Sigmoid colon (tissue), 7 donors: ENCODE measurements at places on chromosomes 5 and 9. TPM values are rescaled to one million over a fixed set of nuclear protein-coding genes. Genes with fewer than 3 reads are reported as not detected.

DNA sequence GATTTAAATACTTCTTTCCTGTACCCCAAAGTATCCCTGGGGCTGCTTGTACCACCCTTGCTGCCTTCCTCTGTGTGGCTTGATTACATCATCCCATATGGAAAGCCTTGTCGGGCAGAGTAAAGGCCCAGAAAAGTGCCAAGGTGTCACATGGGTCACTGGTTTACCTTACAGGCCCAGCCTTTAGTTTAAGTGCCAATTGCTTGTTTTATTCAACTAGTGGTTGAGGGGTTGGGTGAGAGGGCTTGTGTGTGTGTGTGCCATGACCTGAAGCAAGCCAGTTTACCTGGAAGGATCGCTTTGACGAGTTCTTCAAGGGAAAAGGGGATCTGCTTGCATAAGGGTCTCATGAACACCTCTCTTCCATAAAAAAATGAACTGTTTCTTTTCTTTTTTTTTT is 7.8 kb upstream of the HSPA9 start:
- no peak for DNase-seq

GRCh38 chr9:125262294-125262991 is 817 bp downstream of the GAPVD1 start:
- DNase-seq: no peak

DNA sequence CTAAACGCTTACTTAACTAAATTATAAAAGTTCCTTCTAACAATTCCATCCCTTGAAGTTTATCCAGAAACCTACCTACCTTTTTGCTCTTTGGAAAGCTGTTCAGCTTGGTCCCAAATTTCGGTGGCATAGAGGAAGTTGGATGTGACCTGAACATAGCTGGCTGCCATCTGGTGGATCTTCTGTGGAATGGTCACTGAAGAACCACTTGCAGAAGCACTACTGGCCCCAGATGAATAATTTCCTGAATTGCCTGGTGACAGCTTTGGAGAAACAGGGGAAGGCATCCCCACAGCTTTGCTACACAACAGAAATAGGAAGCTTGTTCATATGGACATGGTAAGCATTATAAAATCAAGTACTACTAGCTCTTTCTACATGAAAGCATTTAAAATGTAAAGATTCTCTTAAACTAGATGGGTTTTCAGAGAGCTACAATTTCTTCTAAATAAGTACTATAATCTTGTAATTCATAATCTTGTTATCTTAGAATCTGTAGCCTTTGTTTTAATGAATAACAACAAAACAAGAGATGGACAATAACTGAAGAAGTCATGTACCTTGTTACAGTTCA is 9.9 kb downstream of the LEAP2 start:
- peak; percentile 74 for DNase-seq

GRCh38 chr9:121604242-121604641 is 47.2 kb upstream of the DAB2IP start:
- DNase-seq: peak; percentile 80

- peak; percentile 91 for DNase-seq
Observed at GRCh38 chr9:89606049-89606623, 1.3 kb downstream of the GADD45G start.

- DNase-seq: peak; percentile 28
Observed at GRCh38 chr9:132748450-132748849, 78.2 kb downstream of the GTF3C4 start.

DNA sequence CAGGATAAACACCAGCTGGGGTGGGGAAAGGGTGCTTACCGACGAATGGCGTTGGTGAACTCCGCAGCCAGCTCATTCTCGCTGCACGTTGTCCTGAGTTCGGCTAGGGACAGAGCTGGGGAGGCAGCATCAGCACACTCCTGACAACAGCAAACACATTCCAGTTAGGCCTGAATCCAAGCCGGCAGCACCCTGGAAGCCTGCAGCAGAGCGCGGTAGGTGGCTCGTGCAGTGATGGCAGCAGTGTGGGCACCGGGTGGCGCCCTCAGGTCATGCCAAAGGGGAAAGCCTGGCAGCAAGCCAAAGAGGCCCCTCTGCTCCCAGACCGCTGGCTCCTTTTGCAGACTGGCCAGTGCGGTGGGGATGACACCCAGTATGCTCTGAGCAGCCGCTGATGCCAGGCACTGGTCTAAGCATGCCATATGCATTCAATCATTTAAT is 66.9 kb downstream of the DCP2 start:
- DNase-seq: no peak

- no peak for DNase-seq
Observed at GRCh38 chr9:9498846-9499245, 1114.0 kb downstream of the PTPRD start.

- no peak for DNase-seq
Observed at GRCh38 chr5:33423018-33423630, 17.6 kb upstream of the TARS1 start.

DNA sequence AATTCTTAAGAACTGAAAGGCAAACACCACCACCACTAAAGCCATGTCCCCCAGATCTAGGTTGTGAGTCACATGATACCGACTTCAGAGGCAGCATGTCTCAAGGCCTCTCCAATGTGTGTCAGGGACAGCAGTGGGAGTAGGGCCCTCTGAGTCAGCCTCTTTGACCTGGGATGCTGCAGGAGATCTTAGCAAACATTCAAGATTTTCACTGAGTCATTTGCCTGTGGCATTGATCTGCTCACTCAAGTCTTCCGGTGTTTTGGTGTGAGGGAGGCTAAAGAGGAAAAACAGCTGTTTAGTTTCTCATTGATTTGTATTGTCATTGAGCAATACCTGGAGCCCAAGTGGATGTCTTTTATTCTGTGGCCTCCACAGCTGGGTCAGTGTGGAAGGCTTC is 36.1 kb downstream of the TMC1 start:
- DNase-seq: peak; percentile 78

DNA sequence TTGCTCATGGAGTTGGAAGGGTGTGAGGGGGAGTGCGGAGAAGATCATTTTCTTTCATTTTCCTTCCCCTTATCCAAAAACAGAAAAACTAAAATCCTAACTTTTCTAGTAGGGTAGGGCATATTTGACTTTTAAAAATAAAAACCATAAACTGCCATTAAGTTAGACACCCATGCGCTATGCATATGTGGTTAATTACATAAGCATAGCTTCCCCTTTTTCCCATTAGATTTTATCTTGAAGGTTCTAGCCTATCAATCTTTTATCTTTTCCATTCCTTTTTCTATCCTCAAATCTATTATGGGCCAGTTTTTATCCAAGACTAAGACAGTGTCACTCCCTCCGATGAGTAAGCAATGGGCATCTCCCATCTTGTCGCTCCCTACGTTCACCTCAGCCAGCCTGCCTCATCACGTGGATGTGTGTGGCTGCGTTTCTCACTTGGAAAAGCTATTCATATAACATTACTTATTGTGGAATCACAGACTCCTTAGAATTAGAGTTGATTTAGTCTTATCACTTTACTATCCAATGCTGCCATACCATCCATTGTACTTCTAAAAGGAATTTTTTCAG is 49.2 kb downstream of the PCSK5 start:
- no peak for DNase-seq

DNA sequence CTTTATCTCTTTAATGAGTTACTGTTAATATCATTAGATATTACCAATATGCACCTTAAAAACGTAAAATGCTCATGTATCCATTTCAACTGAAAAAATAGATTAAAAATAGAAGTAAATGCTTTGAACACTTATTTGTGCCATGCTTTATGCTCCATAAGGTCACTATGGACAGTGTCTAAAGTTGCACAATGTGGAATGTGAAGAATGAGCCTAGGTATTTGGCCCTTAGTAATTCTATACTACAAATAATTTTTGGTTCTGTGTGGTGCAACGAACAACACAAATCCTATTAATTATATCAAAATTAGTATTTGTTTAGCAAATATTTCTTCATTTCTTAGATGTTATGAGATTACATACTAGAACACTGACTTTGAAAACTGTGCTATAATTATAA is 469.9 kb upstream of the TUSC1 start:
- no peak for DNase-seq

- DNase-seq: no peak
Observed at GRCh38 chr5:172773481-172774469, 2.8 kb upstream of the DUSP1 start.

- no peak for DNase-seq
Observed at GRCh38 chr9:79028101-79028500, 543.7 kb upstream of the TLE4 start.

GRCh38 chr5:103513701-103514100 is 48.9 kb downstream of the NUDT12 start:
- DNase-seq: no peak

DNA sequence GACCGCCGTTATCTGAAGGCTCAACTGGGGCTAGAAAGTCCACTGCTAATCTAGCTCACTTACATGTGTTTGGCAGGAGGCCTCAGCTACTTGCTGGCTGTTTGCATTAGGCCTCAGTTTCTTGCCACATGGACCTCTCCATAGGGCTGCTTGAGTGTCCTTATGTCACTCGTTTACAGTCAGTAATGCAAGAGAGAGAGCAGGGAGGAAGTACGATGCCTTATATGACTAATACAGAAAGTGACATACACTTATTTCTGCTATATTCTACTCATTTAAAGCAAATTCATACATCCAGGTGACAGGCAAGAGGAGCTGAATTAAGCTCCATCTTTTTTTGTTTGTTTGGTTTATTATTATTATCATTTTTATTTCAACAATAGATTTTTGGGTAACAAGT is 179.6 kb downstream of the LURAP1L start:
- DNase-seq: no peak

DNA sequence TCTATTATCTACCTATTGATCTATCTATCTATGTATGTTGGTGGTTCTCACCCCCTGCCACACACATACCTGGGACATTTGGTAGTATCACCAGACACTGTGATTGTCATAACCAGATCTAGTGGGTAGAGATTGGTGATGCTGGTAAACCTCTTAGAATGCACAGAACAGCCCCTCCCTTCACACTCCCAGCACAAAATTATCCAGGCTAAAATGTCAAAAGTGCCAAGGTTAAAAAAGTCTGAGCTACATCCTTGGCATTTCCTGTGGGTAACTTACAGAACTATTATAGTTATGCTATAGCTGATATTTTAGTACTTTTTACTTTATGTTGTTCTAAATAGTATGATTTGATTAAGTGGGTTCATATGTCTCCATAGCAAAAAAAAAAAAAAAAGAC is 151.0 kb downstream of the FER start:
- DNase-seq: no peak

DNA sequence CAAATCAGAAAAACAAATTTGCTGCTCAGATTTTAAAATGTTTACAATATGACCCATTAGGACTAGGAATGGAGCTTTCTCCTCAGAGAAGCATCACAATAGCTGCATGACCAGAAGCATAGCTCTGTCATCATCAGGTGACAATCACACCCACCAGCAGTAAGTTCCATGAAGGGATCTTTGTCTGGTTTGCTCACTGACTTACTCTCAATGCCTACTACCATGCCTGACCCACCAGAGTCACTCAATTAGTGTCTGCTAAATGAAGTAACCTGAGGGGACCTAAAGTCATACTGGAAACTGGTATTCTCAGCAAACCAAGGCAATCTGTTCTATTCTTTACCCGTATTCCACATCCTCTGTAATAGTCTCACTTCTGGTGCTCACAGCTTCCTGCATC is 7.7 kb downstream of the ERMP1 start:
- DNase-seq: no peak

GRCh38 chr5:146699664-146700418 is 178.7 kb downstream of the PPP2R2B start:
- no peak for DNase-seq

- no peak for DNase-seq
Observed at GRCh38 chr9:34267660-34268059, 61.4 kb downstream of the KIF24 start.

- no peak for DNase-seq
Observed at GRCh38 chr9:97440160-97440559, 28.3 kb downstream of the TDRD7 start.

GRCh38 chr5:78793907-78794662 is 145.5 kb upstream of the LHFPL2 start:
- no peak for DNase-seq

DNA sequence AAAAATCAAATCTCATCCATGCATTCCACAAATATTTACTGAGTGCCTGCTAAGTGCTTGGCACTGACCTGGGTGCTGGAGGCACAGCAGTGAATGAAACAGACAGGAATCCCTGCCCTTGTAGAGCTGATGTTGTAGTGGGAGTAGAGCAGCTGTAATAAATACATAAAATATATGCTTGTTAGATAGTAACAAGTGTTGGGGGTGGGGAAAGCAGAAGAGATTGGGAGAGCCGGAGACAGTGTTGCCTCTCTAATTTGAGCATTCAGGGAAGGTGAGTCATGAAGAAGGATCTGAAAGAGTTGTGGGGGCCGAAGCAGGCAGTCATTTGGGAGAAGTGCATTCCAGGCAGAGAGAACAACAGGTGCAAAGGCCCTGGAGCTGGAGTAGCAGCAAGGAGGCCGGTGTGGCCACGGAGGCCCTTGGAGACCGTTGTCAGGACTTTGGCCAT is 97.9 kb downstream of the ZNF618 start:
- DNase-seq: no peak

DNA sequence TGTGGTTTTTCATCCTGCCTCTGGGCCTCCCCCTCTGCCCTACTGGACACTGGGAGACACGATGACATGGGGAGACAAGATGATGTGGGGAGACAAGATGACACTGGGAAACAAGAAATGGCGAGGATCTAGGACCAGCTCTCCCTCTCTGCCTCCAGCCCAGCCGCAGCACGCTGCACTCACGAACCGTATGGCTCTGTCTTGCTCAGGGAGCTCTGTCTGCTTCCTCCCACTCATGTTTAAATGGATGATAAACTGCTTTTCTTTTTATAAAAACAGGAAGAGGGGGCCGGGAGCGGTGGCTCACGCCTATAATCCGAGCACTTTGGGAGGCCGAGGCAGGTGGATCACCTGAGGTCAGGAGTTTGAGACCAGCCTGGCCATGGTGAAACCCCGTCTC is 73.7 kb downstream of the SPATA31D1 start:
- DNase-seq: no peak

GRCh38 chr5:140221697-140222223 is 46.8 kb downstream of the CYSTM1 start:
- DNase-seq: no peak

DNA sequence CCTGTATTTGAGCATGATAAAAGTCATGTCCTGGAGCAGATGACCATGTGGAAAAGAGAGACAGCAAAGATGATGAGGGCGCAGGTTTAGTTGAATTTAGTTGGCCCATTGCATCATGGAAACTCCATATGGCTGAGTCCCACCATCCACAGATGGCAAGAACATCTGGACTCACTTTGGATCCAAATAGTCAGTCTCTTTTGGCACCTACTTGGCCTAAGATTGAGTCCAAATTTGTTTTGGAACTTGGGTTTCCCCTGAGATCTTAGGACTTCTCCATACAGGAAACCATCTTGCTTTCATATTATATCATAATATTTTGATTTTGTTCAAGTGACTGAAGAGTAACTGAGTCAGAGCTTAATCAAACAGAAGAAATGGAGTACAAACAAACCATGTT is 217.5 kb downstream of the DRD1 start:
- DNase-seq: no peak

- DNase-seq: peak; percentile 98
Observed at GRCh38 chr9:93119953-93120845, 13.9 kb downstream of the NINJ1 start.

GRCh38 chr5:180865981-180866695 is 5.1 kb upstream of the ZFP62 start:
- no peak for DNase-seq

EIF4EBP3 gene
- polyA plus RNA-seq: 37.2 TPM

STRBP gene
- polyA plus RNA-seq: 18.0 TPM

KCNMB1 gene
- 6.8 TPM for polyA plus RNA-seq

PLAC8L1 gene
- polyA plus RNA-seq: not detected

PCDH1 gene
- polyA plus RNA-seq: 9.0 TPM

TMC1 gene
- 0.51 TPM for polyA plus RNA-seq

CER1 gene
- not detected for polyA plus RNA-seq

TAF11L13 gene
- not detected for polyA plus RNA-seq

CTXN3 gene
- polyA plus RNA-seq: not detected

ADAMTS6 gene
- polyA plus RNA-seq: not detected

ZNF782 gene
- 2.4 TPM for polyA plus RNA-seq

TMEM38B gene
- polyA plus RNA-seq: 12.0 TPM

FEM1C gene
- 24.0 TPM for polyA plus RNA-seq
